ENCODE measurements at places on chromosomes 16 and 17.

DNA sequence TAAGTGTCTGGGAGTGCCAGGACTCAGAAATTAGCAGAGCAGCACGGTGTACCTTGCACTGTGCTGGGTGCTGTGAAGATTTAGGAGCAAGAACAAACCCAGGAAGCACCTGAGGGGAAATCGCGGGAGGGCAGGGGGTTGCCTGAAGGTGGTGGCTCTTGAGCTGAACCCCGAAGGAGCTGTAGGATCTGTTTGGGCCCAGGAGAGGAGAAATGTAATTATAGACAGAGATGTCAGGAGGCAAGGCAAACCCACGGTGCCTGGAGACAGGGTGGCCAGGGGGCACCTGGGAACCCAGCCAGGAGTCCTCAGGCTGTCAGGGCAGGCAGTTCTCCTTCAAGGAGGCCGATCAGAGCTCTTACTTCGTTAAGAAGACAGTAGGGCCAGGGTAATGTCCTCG, 109.1 kb downstream of the C16orf78 start:
- DNase-seq, result no peak

- DNase-seq, result peak; percentile 99
Measured at GRCh38 chr16:27203507-27204311, at the start of gene KDM8. KDM8 (plus strand) TSS chr16:27203526; CDS start chr16:27210124, 6,598 bp downstream.

DNA sequence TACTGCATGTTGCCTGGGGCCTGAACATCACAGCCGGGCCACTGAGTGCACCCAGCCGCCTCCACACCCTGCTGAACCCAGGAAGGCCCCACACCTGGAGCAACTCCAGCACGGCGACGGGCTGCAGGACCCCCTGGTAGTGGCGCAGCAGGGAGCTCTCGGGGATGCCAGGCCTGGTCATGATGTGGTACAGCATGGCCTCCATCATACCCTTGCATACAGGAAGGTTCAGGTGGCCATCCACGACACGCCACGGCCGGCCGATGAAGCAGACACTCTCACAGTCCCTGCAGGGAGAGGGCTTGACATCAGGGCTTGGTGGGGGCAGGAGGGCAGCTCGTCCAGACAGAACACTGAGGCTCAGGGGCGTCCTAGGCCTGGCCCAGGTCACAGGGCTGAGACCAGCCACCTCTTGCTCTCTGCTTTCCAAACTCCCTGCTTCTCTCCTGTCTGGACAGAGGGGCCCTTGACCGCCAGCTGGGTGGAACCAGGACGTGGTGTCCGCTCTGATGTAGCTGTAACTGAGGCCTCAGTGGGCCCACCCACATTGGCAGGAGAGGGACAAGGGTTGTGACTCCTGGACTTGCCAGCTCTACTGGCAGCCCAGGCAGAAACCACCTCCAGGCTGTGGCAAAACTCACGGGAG, 60.3 kb downstream of the IL21R start:
- peak; percentile 39 for DNase-seq

DNA sequence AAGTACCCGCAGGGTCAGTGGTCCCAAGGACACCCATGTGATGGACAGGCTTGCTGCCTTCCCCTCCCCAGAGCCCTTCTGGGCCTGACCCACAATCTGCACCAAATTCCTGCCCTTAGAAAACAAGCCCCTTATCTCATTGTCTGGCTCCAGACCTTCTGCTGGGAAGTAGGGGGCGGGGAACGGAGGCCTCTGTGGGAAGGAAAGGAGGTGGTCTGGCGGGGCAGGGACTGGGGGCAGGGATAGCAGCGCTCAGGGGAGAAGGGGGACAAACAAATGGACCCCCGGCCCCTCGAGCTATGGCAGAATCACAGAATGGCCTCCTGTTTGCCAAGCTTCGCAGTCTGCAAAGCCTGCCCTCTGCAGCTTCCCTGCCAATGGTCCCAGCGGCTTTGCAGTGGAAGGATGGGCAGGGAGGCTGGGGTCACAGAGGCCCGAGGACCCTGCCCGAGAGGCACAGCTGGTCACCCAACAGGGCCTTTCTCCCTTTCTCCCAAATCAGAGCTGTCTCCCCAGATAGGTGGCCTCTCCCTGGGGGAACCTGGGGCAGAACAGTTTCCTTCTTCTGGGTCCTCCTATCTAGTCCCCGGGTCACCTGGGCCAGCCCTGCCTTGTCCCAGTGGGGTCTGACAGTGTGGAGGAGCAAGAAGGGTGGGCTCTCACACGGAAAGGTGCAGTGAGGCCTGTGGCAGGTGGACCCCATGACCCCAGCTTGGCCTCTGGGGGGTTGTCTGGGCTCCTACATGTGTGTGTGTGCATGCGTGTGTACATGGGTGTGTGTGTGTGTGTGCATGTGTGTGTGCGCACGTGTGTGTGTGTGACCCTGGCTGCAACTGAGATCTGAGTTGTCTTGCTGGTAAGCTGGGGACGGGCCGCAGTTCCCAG, 25.5 kb downstream of the TMEM235 start:
- DNase-seq, result no peak

GRCh38 chr16:1821861-1822611, 4.6 kb downstream of the HAGH start:
- DNase-seq, result no peak

DNA sequence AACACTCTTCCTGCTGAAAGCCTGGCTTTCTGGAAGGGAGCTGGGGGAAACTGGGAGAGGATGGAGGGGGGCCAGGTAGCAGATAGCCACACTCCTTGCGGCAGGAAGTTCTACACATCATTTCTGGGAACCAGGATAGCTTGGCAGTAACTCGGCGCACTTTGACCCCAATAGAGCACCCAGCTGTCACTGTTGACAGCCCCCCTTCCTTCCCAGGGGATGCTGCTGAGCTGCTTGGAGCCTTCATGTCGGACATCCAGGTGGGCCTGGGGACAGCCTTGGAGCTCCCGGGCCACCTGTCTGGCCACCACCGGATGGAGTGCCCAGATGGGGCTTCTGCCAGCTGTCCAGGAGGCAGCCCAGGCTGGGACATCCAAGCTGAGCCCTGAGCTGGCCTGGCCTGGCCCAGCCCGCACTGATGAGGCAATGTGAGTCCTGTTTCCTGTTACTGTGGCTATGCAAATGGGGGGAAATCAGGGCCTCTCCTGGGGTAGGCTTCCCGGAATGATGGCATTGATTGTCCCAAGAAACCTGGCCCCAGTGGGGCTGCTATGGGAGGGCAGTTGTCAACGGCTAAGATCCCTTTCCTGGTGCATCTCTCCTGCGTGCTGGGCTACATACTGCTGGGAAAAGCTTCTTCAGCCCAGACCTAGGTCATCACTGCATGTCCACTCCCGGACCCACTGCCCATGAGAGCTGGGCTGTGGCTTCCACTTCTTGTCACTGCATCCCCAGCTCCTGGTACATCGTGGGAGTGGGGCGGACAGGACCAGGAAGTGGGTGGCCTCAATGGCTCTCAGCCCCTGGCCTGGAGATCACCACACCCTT, 50.0 kb downstream of the SOCS1 start:
- DNase-seq, result no peak

DNA sequence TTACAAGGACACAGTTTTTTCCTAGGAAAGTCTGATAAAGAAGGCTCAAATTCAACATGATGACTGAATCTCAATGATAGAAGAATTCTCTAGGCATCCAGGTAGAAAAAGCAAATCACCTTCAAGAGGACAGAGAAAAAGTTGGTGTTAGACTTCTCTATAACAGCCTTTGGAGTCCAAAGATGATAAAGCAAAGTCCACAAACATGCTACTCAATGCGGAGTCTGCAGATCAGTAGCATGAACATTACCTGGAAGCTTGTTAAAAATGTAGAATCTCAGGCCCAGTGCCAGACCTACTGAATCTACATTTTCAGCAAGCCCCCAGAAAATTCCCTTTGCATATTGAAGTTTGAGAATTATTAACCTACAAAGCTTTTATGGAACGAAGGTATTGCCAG, 41.4 kb upstream of the MAP2K6 start:
- no peak for DNase-seq

- DNase-seq, result peak; percentile 85
Measured at GRCh38 chr16:11258553-11259492, 2.8 kb upstream of the SOCS1 start.

- no peak for DNase-seq
Measured at GRCh38 chr17:35866341-35866950, 2.2 kb downstream of the HEATR9 start.

GRCh38 chr17:63700528-63701455, 867 bp upstream of the LIMD2 start:
- DNase-seq, result peak; percentile 35

- DNase-seq, result peak; percentile 2
Measured at GRCh38 chr17:37648555-37648954, 5.3 kb upstream of the DDX52 start.

DNA sequence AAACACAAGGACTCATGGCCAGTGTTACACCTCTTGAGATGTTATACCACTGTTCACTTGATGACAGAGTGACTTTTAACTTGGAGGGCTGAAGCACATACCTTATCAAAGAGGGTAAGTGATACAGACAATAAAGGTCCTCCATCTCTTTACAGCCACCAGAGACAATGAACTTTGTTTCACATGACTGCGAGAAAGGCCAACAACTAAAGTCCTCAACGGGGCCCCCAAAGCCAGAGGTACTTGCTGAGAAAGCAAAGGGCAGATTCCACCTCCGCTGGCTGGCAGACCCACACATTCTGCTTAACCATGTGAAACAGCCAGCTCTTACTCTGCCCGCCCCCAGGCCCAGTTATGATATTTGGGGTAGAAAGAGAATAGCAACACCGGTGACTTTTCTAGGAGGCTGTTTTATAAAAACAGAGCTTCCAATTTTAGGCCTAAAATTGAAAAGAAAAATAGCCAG, 21.4 kb downstream of the DCUN1D3 start:
- DNase-seq, result peak; percentile 48

DNA sequence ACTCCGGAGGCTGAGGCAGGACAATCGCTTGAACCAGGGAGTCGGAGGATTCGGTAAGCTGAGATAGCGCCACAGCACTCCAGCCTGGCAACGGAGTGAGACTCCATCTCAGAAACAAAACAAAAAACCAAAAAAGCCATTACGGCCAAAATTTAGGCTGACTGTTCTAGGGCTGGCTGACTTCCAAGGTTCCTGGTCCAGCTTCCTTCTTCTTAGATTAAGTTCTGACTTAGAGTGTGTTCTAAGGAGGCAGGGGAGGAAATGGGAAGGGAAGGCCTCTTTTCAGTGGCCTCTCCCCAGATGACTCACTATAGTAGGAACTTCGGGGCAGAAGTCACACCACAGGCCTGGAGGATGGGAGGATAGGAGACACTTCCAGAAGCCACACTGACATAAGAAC, 27.7 kb upstream of the CLEC18B start:
- DNase-seq, result peak; percentile 33

GRCh38 chr17:81240761-81241160, 1.6 kb downstream of the NDUFAF8 start:
- no peak for DNase-seq

GRCh38 chr16:56683424-56684172, 1.3 kb downstream of the MT1X start:
- DNase-seq, result peak; percentile 47

GRCh38 chr16:57406881-57407280, 2.3 kb downstream of the CCL17 start:
- no peak for DNase-seq

DNA sequence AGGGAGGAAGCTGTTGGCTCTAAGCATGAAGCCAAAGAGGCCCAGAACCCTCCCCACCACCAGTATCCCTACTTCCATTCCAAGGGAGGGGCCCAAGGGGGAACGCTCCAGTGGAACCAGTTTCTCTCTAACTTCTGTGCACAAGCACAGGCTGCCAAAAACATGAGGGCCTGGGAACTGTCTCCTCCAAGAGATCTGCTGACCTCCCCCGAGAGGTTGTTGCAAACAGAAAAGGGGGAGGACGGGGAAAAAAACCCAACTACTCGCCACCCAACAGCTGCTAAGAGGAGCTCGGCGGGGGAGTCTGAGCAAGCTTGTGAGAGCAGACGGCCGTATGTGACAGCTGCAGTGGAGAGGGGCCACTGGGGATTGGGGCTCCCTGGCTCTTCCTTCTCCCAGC, 15.7 kb upstream of the SLC35B1 start:
- DNase-seq, result peak; percentile 92

All from thyroid gland (tissue), 4 donors.